Fibroblast of lung (primary cell): ENCODE measurements at places on chromosomes 13 and 19. TPM values are rescaled to one million over a fixed set of nuclear protein-coding genes. Genes with fewer than 3 reads are reported as not detected.

The PLIN4 gene
- total RNA-seq: 2.6 and 5.3 TPM in 2 replicates

The C2CD4C gene
- total RNA-seq: under 0.01 and 0.17 TPM in 2 replicates

The TMEM145 gene
- 0.83 TPM in 1 of 2 replicates, not detected in the other for total RNA-seq

The TINCR gene
- total RNA-seq: under 0.01 and 0.17 TPM in 2 replicates

The ZNF808 gene
- total RNA-seq: 17.7 and 23.1 TPM in 2 replicates

The CD70 gene
- not detected in 2 replicates for total RNA-seq

The SLITRK1 gene
- total RNA-seq: not detected in 2 replicates

The SYT3 gene
- total RNA-seq: not detected in 2 replicates

The LILRA1 gene
- total RNA-seq: not detected in 2 replicates

The SPRED3 gene
- 0.77 and 1.5 TPM in 2 replicates for total RNA-seq

The CABP5 gene
- total RNA-seq: not detected in 2 replicates

The RAB3A gene
- total RNA-seq: 0.77 and 2.0 TPM in 2 replicates
